ENCODE measurements at places on chromosomes 5 and 9.

DNA sequence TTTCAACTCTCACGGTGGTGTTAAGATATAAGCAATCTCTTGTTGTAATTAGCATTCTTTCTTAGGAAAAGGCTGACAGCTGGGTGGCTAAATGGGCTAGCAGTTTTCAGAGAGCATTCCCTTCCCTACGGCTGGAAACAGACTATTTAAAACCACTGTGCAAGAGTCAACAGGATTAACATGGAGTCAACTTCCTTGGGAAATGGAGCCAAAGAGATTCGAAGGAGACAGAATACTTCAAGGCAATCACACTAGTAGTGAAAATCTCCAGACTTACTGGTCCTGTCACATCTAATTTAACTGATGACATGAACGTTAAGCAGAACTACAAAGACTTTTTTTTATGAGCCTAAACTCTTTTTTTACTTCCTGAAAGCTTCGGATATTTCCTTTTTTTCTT is 453.3 kb upstream of the ITGA1 start:
- DNase-seq, result no peak

GRCh38 chr5:31000287-31000686 is 193.2 kb upstream of the CDH6 start:
- no peak for DNase-seq

- no peak for DNase-seq
Observed at GRCh38 chr5:612498-613424, 621 bp downstream of the CEP72 start.

DNA sequence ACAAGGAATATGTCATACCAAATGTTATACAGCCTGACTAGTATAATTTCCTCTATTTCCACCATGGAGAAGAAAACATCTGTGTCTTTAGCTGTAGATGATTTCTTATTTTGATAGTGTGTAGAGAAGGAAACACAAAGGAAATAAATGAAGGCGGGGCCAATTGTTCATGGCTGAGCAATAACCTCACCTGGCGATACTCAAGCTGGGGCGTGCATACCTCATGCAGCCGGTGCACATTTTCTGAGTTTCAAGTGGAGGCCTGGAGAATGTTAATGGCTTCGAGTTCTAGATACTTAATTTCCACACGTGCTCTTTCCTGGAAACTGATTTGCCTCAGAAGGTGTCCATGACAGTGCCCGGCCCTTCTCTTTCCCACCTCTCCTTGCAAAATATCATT is 127.4 kb upstream of the TAF11L2 start:
- DNase-seq, result no peak

- peak; percentile 99 for DNase-seq
Observed at GRCh38 chr9:99353408-99353807, 131.3 kb downstream of the SEC61B start.

GRCh38 chr9:114549697-114550330 is 37.8 kb upstream of the ATP6V1G1 start:
- peak; percentile 18 for DNase-seq

DNA sequence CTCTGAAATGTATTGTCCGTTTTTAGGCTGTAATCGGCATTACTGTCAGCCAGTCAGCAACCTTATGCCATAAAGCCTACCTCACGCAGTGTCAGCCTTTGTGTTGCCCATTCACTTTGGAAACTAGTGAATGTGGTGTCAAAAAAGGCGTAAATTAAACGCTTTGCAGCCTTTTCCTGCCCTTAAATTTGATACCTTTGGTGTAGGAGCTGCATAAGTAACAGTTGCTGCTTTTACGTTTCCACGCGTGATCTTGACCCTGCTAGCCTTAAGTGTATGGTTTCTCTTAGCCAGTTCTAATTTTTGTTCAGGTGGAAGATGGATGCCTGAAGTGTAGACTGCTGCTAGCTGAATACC is 257.7 kb downstream of the EPB41L4A start:
- no peak for DNase-seq

DNA sequence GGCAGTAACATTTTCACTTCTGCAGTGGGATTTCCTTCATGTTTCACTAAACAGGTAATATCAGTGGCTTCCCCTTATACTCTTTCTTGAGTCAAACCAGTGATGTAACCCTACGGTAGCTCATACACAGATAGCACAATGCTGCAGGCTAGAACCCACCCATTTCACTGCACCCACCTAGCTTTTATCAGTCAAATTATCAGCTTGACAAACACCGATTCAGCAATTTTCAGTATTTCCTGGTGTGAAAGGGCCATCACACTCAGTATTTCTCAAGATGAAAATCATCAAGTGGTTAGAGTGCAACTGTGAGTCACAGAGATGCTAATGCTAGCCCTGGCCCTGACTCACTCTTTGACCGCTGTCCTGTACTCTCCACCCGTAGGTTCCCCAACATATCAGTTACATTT is 242.3 kb upstream of the PTGER4 start:
- DNase-seq, result peak; percentile 64

GRCh38 chr9:106020186-106020585 is 325.8 kb downstream of the TMEM38B start:
- DNase-seq, result no peak

- peak; percentile 81 for DNase-seq
Observed at GRCh38 chr5:150780187-150780692, 1.7 kb downstream of the SMIM3 start.

GRCh38 chr5:84794486-84795035 is 409.9 kb upstream of the EDIL3 start:
- DNase-seq, result no peak

GRCh38 chr5:7983433-7983832 is 114.5 kb downstream of the MTRR start:
- no peak for DNase-seq

DNA sequence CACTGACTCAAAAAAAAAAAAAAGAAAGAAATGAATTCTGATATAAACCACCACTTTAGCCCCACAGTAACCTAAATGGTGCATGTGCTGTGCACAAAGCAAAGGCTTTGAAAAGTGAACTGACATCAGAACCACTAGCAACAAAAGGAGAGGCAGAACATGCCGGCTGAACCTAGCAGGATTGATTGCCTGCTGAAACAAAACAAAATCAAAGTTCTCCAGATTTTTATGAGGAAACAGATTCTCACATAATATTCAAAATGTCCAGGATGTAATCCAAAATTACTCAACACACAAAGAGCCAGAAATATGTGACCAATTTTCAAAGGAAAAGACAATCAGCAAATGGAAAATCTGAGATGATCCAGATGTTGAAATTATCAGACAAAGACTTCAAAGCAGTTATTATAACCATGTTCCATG is 37.9 kb downstream of the UBTD2 start:
- DNase-seq, result peak; percentile 46

GRCh38 chr9:92658611-92659010 is 11.3 kb downstream of the IPPK start:
- no peak for DNase-seq

GRCh38 chr5:179588166-179588565 is 35.3 kb downstream of the HNRNPH1 start:
- DNase-seq, result no peak

Measured in AG10803 (cell line).